ENCODE measurements at places on chromosomes 12 and 14. TPM values are rescaled to one million over a fixed set of nuclear protein-coding genes. Genes with fewer than 3 reads are reported as not detected.

DNA sequence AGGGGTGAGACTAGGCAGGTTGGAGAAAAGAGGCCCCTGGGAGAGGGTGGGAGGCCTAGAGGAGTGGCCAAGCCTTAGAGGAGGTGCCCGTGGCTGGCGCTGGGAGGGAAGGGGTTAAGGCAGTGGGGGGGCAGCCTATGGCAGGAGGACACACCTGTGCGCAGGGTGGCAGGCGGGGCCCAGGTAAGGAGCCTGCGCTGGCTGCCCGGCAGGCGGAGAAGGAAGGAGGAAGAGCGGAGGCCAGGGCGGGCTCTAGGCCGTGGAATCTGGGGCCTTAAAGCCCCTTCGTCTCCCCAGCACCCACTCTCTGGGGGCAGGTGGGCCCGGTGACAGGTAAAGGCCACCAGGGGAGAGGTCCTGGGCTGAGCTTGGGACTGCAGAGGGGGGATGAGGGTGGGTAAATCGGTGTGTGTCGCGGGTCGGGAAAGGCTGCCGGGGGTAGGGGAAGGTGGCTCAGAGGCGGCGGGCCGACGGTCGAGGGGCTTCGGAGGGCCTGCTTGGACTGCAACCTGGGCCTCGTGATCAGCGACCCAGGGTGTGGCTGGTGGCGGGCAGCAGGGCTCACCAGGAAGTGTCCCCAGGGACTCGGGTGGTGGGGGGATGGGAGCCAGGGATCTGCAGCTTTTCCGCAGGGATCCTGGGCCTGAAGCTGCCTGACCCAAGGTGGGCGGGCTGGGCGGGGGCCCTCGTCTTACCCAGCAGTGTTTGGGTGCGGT lies 7.3 kb downstream of the PHB2 start:
- H3K27ac ChIP-seq = no peak overlapping the region
- peaks cover 13% of the 10 kb centered on the region for H3K4me1 ChIP-seq
- peaks cover 29% of the 10 kb centered on the region for H3K36me3 ChIP-seq

- no peaks in the 10 kb centered on the region for H3K27me3 ChIP-seq
- H3K36me3 ChIP-seq = no peaks in the 10 kb centered on the region
- no peak overlapping the region for H3K4me3 ChIP-seq
- no peak overlapping the region for H3K27ac ChIP-seq
- H3K4me1 ChIP-seq = peaks cover 7% of the 10 kb centered on the region
Measured at GRCh38 chr12:67428431-67428830, 159.3 kb downstream of the CAND1 start.

- no peaks in the 10 kb centered on the region for H3K27me3 ChIP-seq
- no peak overlapping the region for H3K4me3 ChIP-seq
- H3K36me3 ChIP-seq = no peaks in the 10 kb centered on the region
- H3K27ac ChIP-seq = no peak overlapping the region
Measured at GRCh38 chr14:54299410-54300363, 97.1 kb upstream of the CDKN3 start.

DNA sequence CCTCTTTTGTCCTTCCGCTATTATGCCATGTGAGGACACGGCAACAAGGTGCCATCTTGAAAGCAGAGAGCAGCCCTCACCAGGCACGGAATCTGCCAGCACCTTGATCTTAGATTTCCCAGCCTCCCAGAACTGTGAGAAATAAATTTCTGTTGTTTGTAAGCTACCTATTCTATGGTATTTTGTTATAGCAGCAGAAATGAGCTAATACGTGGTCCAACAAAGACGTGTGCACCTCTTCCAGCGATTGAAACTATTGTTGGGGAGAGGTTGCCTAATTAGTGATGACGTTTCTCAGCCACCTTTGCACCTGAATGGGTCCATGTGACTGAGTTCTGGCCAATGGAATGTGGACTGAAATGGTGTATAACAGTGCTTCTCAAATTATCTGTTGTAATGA lies 2.3 kb upstream of the SNAPC1 start:
- no peaks in the 10 kb centered on the region for H3K36me3 ChIP-seq
- H3K4me3 ChIP-seq = no peak overlapping the region
- H3K27me3 ChIP-seq = no peaks in the 10 kb centered on the region
- peaks cover 14% of the 10 kb centered on the region for H3K4me1 ChIP-seq

- no peak for DNase-seq
- H3K36me3 ChIP-seq = no peaks in the 10 kb centered on the region
- H3K27ac ChIP-seq = no peak overlapping the region
- H3K27me3 ChIP-seq = no peaks in the 10 kb centered on the region
- H3K4me3 ChIP-seq = no peak overlapping the region
- peaks cover 12% of the 10 kb centered on the region for H3K4me1 ChIP-seq
Measured at GRCh38 chr12:120259418-120260202, 5.9 kb downstream of the PXN start.

DNA sequence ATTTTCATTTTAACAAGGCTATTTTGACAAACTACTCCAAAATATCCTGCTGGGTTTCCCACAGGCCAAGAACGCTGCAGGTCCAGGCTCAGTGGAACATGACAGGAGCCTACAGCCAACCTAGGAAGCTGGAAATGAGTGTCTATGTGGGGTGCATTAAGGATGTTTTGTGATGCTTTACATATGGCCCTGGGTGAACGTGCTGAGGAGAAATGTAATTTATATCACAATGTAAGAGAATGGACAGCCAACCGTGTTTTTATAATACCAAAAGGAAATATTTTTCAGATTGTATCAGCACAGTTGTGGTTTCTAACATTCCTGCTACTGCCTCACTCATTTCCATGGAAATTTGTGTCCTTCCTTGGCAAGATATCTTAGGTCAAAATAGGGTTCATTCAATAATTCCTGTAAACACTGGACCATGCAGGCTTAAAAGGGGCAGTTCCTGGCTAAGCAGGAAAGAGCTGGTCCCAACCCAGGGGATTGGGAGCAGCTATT lies 51.5 kb downstream of the ST8SIA1 start:
- no peaks in the 10 kb centered on the region for H3K36me3 ChIP-seq
- no peak overlapping the region for H3K27ac ChIP-seq
- DNase-seq = peak; percentile 89
- no peak overlapping the region for H3K4me3 ChIP-seq
- peaks cover 4% of the 10 kb centered on the region for H3K4me1 ChIP-seq

GRCh38 chr12:133135747-133136146 lies 5.3 kb downstream of the ZNF10 start:
- H3K27ac ChIP-seq = no peak overlapping the region
- H3K27me3 ChIP-seq = no peaks in the 10 kb centered on the region
- H3K4me3 ChIP-seq = no peak overlapping the region
- peaks cover 13% of the 10 kb centered on the region for H3K36me3 ChIP-seq
- no peak for DNase-seq
- H3K4me1 ChIP-seq = peaks cover 3% of the 10 kb centered on the region

The C12orf54 gene
- not detected for total RNA-seq

GRCh38 chr12:52438305-52439301 lies 4.4 kb upstream of the KRT75 start:
- no peaks in the 10 kb centered on the region for H3K27me3 ChIP-seq
- no peaks in the 10 kb centered on the region for H3K36me3 ChIP-seq
- no peak for DNase-seq
- H3K4me3 ChIP-seq = no peak overlapping the region
- H3K4me1 ChIP-seq = peaks cover 15% of the 10 kb centered on the region
